ENCODE measurements at places on chromosomes 5 and 9. TPM values are rescaled to one million over a fixed set of nuclear protein-coding genes. Genes with fewer than 3 reads are reported as not detected.
A peak's percentile ranks its signal among the peaks of the same experiment; 100 is the strongest.

- DNase-seq: no peak
Observed at GRCh38 chr5:144481861-144482260, 311.2 kb downstream of the KCTD16 start.

DNA sequence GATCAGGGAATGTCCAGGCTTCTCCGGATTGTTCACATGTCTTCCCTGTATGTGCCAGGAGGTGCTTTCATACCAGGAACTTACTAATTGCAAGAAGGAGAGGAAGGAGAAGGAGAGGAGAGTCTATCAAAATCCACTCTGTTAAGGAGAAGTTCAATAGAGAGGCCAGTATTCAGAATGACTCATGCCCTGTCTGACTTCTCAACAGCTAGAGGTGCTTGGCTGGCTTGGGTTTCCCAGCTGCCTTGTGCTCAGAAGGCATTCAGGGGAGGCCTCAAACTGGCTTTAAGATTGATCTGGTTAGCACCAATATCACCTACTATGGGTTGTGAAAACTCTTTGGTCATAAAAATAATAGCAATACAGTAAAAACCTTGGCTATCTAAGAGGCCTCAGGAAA lies 167.9 kb upstream of the GLRA1 start:
- DNase-seq: no peak

GRCh38 chr5:7816535-7816901 lies 34.4 kb downstream of the CFAP90 start:
- no peak for DNase-seq

- DNase-seq: peak; percentile 4
Observed at GRCh38 chr5:129400395-129400983, 59.6 kb upstream of the ADAMTS19 start.

DNA sequence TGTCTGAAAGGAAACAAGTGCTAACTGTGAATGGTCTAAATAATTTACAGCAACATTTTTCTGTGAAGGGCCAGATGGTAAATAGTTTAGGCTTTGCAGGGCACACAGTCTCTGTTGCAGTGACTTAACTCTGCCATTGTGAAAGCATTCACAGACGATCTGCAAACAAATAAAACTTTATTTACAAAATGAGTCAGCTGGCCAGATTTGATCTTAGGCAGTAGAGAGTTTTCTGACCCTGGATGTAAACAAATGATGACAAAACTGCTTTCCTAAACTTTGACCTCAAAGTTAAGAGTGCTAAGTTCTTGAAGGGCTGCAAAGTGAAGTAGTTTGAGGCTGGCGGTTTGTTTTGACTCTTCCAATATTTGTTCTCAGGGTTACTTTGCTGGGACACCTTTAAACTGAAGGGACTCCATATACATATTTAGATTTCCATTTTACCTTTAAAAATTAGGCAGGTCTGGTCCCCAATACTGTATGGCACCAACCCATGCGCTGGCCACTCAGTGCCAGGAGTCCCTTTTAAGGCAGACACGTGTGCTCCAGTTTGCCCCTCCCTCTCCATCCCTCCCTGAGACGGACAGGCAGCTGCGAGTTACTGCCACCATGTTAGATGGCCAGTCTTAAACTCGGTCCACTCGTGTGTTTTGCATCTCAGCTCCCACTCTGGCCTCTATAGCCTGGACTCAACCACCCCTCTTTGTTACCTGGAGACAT lies 4.0 kb upstream of the ADAMTS16 start:
- no peak for DNase-seq

DNA sequence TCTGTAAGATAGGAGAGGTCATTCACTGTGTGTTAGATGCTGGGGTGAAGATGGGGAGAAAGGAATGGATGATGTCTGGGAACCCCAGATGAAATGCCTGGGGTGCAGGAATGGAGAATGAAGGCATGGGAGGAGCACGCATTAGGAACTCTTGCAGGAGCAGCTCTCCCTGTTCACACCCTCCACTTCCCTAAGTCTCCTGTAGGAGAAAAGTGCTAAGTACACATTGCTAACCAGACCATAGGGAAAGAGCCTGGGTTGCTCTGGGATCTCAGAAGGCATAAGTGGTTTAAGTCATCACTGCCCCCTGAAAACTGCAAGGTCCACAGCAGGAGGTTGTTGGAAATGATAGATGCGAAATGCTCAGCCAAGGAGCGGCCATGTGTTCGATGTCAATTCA lies 163.1 kb downstream of the SEC61B start:
- DNase-seq: no peak

- no peak for DNase-seq
Observed at GRCh38 chr5:64165500-64166200, at the start of gene RNF180. Gene RNF180, plus strand, starts transcription at chr5:64165843. Its CDS starts 34,965 bp downstream, at chr5:64200808.

ARID3C gene
- total RNA-seq: 0.74 TPM

PCDHB14 gene
- 0.45 TPM for total RNA-seq

SLC6A19 gene
- not detected for total RNA-seq

Measured in fibroblast of the aortic adventitia (primary cell).